ENCODE measurements at places on chromosomes 11 and 22.

DNA sequence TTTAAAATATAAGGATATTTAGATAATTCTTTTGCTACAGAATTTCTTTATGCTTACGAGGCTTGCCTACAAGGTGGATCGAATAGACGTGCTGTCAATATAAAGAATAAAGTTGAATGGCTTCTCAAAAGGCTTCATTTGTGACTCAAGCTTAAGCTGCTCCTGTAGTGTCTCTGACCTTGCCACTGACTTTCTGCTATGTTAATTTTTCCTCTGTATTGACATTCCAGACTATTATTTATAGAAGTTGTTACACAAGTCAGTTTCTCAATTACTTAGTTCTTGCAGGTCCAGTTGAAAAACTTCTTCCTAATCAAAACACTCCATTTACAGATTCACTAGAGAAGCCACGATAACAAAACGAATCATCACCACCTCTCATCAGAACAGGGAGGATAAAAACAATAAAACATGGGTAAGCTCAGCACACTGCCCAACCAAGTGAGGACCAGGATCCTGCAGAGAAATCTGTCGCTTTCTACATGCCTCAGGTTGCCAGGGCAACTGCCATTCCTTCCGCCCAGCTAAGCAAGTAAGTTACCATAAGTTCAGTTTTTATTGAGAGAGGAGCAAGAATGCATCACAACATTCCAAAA is 39.0 kb upstream of the CHKA start:
- DNase-seq, result no peak

GRCh38 chr11:8080069-8080670 is 841 bp upstream of the TUB start:
- no peak for DNase-seq

- no peak for DNase-seq
Observed at GRCh38 chr11:109864151-109864661, 229.0 kb upstream of the ZC3H12C start.

- DNase-seq, result no peak
Observed at GRCh38 chr22:23580576-23581259, 628 bp upstream of the IGLL1 start.

DNA sequence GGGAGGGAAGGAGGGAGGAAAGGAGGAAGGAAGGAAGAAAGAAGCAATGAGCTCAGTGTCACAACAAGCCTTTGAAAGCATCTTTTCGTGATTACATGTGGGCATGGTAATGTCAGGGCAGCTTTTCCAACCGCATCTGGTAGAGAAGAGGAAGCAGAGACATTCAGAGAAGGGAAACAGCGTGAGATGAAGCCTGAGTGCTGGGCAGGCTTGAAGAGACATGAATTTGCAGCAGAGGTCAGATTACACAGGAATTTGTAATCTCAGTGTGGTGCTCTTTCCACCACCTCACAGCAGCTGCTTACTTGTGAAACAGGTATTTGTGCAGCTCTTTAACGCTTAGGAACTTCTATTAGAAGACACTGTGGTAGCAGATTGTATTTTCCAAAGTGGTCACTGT is 289.5 kb upstream of the C11orf87 start:
- no peak for DNase-seq

All from stimulated activated CD8-positive, alpha-beta memory T cell treated with anti-CD3 and anti-CD28 coated beads, Interleukin-4, amount 100 ng/mL, for 1 hour (primary cell).